ENCODE measurements at places on chromosomes 6 and 20. TPM values are rescaled to one million over a fixed set of nuclear protein-coding genes. Genes with fewer than 3 reads are reported as not detected.
A peak's percentile ranks its signal among the peaks of the same experiment; 100 is the strongest.

GRCh38 chr6:20266851-20267608, 54.8 kb upstream of the MBOAT1 start:
- no peak for DNase-seq
- H3K4me3 ChIP-seq: no peak overlapping the region
- H3K36me3 ChIP-seq: no peaks in the 10 kb centered on the region
- peaks cover 10% of the 10 kb centered on the region for H3K27me3 ChIP-seq

GRCh38 chr6:6629402-6629801, 40.9 kb downstream of the LY86 start:
- H3K4me1 ChIP-seq: peaks cover 22% of the 10 kb centered on the region
- H3K4me3 ChIP-seq: no peak overlapping the region
- DNase-seq: no peak

GRCh38 chr20:50348096-50348495, 157.5 kb downstream of the CEBPB start:
- H3K4me1 ChIP-seq: peaks cover 66% of the 10 kb centered on the region
- no peak for DNase-seq
- H3K27me3 ChIP-seq: peaks cover 2% of the 10 kb centered on the region
- no peak overlapping the region for H3K4me3 ChIP-seq
- no peak overlapping the region for H3K27ac ChIP-seq
- H3K36me3 ChIP-seq: peaks cover 2% of the 10 kb centered on the region

DNA sequence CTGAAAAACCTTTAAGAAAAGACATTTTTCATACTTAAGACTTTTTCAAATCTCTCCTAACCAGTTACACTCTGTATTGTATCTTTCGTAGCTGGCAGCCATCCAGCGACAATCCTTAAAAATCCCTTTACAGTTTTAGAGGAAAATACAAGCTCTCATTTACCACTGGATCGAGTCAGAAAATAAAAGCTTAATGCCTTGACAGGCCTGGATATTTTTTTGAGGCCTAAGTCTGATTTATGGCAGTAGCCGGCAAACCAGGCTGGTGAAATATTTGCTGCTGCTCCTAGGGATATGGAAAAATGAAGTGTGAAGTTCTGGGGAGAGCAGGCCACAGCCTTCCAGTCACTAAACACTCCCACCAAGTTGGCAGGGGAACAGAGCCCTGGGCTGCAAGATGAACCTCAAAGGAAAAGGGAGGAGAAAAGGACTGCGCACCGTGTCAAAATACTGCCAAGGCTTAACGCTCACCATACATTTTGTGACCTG, 213.0 kb upstream of the SUPT3H start:
- DNase-seq: no peak
- H3K4me1 ChIP-seq: peaks cover 87% of the 10 kb centered on the region

DNA sequence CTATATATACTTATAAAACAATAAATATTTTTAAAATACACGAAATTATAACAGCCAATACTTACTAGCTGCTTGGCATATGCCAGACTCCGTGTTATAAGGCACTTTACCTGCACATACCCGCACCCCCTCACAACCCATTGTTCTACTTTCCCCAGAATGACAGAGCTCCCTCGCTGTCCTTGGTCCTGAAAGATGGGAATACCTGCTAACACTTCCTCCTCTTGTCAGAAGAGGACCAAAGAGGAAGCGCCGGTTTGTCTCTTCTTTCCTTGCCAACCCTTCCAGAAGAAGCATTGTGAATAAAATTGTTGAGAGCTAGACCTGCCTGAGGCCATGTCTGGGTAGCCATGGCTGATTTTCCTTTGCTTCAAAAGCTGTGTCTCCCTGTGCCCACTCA, 149.3 kb downstream of the PTPRT start:
- H3K36me3 ChIP-seq: no peaks in the 10 kb centered on the region
- no peaks in the 10 kb centered on the region for H3K4me1 ChIP-seq
- H3K4me3 ChIP-seq: no peak overlapping the region
- no peak for DNase-seq
- no peaks in the 10 kb centered on the region for H3K27me3 ChIP-seq

DNA sequence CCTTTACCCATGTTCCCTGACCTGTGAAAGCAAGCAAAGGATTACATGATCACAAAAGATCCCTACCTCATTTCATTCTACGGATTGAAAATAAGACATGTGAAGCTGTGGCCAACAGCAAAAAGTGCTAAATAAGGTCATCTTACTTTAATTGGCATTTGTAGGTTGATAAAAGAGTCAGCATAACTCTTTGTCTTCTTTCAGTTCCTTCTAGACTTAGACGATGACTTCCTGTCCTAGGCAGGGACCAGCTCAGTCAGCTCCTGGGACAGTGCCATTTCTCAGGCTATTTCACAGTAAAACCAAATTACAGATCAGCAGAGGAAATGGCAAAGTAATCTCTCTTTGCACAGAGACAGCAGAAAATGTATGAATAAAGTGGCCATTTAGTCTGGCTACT, 480.7 kb downstream of the RFPL4B start:
- no peak for DNase-seq
- H3K4me3 ChIP-seq: no peak overlapping the region
- H3K4me1 ChIP-seq: no peaks in the 10 kb centered on the region
- no peaks in the 10 kb centered on the region for H3K27me3 ChIP-seq
- no peak overlapping the region for H3K27ac ChIP-seq

DNA sequence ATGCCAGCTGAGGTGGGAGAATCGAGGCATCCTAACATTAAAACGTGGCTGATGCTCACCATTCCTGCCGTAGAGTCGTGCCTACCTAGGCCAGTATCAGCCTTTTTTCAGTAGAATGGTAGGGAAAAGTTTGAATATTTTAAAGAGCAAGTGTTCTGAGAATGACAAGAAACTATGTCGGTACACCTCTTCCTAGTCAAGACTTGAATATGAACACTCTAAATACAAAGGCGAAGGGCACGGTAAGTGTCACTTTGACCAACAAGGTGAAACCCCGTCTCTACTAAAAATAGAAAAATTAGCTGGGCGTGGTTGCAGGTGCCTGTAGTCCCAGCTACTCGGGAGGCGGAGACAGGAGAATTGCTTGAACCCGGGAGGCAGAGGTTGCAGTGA, 1.0 kb downstream of the GINM1 start:
- peak overlapping the region; percentile 65 for H3K27ac ChIP-seq
- peaks cover 2% of the 10 kb centered on the region for H3K36me3 ChIP-seq
- H3K27me3 ChIP-seq: peaks cover 6% of the 10 kb centered on the region
- peaks cover 17% of the 10 kb centered on the region for H3K4me1 ChIP-seq
- no peak for DNase-seq
- peak overlapping the region; percentile 90 for H3K4me3 ChIP-seq

DNA sequence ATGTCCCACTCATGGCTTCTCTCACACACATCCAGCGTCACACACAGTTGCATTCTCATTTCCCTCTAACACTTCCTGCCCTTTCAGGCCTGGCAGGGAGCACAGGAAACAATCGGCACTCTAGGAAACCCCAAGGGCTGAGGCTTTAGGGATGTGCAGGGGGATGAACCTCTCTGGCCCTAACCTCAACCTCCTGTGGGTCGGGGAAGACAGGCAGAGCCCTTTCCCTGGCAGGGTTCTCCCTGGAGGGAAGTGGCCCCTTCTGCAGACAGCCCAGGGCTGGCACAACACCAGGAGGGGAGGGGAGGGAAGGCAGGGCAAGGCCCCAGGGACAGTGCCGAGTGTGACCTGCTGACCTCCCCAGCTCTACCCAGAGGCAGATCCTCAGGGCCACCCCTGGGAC, 2.7 kb downstream of the TEAD3 start:
- H3K27ac ChIP-seq: no peak overlapping the region
- no peak for DNase-seq
- peaks cover 5% of the 10 kb centered on the region for H3K4me1 ChIP-seq
- no peak overlapping the region for H3K4me3 ChIP-seq

DNA sequence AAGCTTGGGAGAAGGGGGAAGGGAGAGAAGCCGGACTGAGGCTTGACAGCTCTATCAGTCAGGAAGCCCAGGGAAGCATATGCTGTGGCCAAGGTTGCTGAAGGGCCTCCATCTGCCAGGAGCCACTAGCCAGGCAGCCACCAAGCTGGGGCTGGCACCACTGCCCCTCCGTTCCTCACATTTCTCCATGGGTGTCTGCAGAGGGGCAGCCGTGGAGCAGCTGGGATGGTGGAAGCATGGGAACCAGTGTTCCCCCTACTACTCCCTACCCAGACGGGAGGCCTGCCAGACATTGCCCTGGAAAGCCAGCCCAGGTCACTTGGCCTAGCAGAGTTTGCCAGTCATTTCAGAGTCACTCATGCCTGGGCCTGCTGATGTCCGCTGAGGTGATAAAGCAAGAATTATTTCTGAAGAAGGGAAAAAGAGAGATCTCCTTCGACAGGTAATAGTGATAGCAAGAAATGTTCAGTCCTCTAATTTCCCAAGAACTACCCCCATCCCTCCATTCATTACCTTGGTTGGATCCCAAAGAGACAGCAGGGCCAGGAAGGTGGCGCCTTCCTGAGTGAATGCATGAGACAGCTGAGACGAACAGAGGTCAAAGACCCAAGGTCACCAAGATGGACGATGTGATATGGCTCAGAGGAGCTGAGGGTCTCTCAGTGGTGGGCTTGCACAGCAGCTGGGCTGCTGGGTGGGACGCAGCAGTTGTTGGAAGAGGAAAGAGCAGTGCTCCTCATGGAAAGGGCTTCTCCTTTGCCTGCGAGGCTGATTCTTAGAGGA, 21.9 kb downstream of the SNPH start:
- peaks cover 18% of the 10 kb centered on the region for H3K4me1 ChIP-seq
- no peak for DNase-seq
- no peak overlapping the region for H3K27ac ChIP-seq
- no peak overlapping the region for H3K4me3 ChIP-seq
- peaks cover 11% of the 10 kb centered on the region for H3K36me3 ChIP-seq
- no peaks in the 10 kb centered on the region for H3K27me3 ChIP-seq

DNA sequence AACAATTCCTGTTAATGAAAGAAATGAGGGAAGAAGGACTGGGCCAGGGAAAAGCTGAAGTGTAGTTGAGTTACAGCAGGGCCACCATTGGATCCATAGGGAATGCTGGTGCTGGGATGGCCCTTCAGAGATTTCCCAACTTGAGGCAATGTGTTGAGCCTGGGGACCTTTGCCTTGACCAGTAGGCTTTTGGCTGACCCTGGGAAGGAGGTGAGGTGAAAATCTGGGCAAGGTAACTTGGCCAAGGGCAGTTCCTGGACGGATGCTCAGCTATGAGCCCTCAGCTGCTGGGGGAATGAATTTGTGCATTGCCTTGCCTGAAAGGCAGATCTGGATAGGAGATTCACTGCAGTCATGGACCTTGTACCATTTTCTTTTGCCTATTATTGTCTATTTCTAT, 20.4 kb downstream of the UTRN start:
- peaks cover 6% of the 10 kb centered on the region for H3K27me3 ChIP-seq
- H3K4me1 ChIP-seq: peaks cover 47% of the 10 kb centered on the region
- H3K4me3 ChIP-seq: no peak overlapping the region
- DNase-seq: no peak
- peak overlapping the region; percentile 85 for H3K27ac ChIP-seq
- H3K36me3 ChIP-seq: peaks cover 18% of the 10 kb centered on the region

- no peaks in the 10 kb centered on the region for H3K36me3 ChIP-seq
- DNase-seq: no peak
- no peak overlapping the region for H3K27ac ChIP-seq
- peaks cover 11% of the 10 kb centered on the region for H3K27me3 ChIP-seq
- no peak overlapping the region for H3K4me3 ChIP-seq
These were observed 92.5 kb upstream of the AKAP12 start for GRCh38 chr6:151147118-151147832.

DNA sequence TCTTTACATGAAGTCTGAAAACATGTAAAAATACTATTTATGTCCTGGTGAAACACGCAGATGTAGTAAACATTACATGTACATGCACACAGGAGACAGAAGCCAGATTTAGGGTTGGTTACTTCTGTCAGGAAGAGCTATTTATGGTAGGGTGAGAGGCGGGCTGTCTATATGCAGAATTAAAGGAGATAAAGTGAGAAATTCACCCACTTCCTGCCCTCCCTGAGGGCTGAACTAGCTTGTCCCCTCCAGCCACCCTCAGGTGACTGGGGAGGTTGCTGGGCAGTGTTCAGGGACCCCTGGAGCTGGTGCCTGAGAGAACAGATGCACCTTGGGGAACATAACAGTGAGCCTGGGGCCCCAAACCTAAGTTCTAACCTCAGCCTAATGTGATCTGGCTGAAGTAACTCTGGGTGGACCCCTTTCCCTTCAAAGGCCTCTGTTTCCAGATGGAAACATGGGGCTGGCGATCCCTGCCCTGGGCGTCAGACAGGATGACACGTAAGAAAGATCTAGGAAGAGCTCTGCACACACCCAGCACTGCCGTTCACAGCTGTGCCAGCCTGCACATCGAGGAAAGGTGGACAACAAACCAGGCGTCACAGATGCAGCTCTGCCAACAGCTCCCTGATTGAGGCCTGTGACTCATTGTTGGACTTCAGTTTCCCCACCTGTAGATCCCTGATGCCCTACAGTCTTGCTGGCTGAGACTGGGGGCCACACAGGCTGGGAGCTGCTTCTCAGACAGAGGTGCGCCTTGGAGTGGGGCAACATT, 1.3 kb downstream of the PI16 start:
- H3K4me3 ChIP-seq: no peak overlapping the region
- peaks cover 2% of the 10 kb centered on the region for H3K27me3 ChIP-seq
- no peak for DNase-seq
- H3K4me1 ChIP-seq: peaks cover 51% of the 10 kb centered on the region

GRCh38 chr6:108735310-108736001, 112.8 kb upstream of the ARMC2 start:
- H3K4me3 ChIP-seq: no peak overlapping the region
- H3K27me3 ChIP-seq: peaks cover 10% of the 10 kb centered on the region
- DNase-seq: no peak

DNA sequence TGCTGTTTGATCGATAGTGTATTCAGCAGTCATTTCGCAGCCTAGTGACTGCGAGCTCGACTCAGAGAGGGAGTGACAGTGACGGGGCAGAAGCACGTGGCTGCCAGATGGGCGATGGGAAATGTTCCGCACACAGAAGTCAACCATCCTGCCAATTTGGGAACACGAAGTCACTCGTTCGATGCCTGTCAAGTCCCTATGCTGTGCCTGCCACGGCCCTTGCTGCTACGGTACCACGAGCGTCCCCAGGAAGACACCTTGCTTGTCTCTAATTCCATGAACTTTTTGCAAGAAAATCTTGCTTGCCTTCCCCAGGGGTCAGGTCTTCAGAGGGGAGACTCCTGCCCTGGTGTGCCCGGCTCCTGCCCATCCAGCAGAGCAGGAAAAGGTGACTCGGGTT, 17.0 kb upstream of the STX16 start:
- peaks cover 15% of the 10 kb centered on the region for H3K4me1 ChIP-seq
- peak overlapping the region; percentile 52 for H3K27ac ChIP-seq
- DNase-seq: no peak
- H3K36me3 ChIP-seq: no peaks in the 10 kb centered on the region
- no peak overlapping the region for H3K4me3 ChIP-seq

- no peak overlapping the region for H3K27ac ChIP-seq
- no peaks in the 10 kb centered on the region for H3K27me3 ChIP-seq
- H3K4me1 ChIP-seq: peaks cover 44% of the 10 kb centered on the region
- no peak overlapping the region for H3K4me3 ChIP-seq
- no peak for DNase-seq
- H3K36me3 ChIP-seq: no peaks in the 10 kb centered on the region
These were observed 47.2 kb upstream of the NCOA3 start for GRCh38 chr20:47454298-47455132.

GRCh38 chr20:57662456-57663240, 42.4 kb upstream of the ZBP1 start:
- no peak overlapping the region for H3K4me3 ChIP-seq
- H3K4me1 ChIP-seq: peaks cover 8% of the 10 kb centered on the region
- H3K27ac ChIP-seq: no peak overlapping the region
- no peaks in the 10 kb centered on the region for H3K36me3 ChIP-seq
- no peaks in the 10 kb centered on the region for H3K27me3 ChIP-seq

Gene ABHD16B
- total RNA-seq: not detected

Gene ABHD12
- total RNA-seq: 37.0 TPM

Gene PRR18
- not detected for total RNA-seq

Gene JAG1
- total RNA-seq: 1.3 TPM

Gene DPPA5
- total RNA-seq: not detected

Gene TINAG
- total RNA-seq: not detected

Gene PRDM1
- total RNA-seq: 78.8 TPM

Gene TNNC2
- not detected for total RNA-seq

All from activated T-helper 1 cell treated with anti-CD3 and anti-CD28 coated beads, Interleukin-12 subunit alpha, Interleukin-12 subunit beta, Interleukin-2, Interleukin-4 antibody, amounts not matched to agents 30 ng/mL and 10 ng/mL and 1 ng/mL, durations not matched to agents 14 hours and 24 hours and 36 hours (primary cell).